ENCODE measurements at places on chromosomes 3 and 15. TPM values are rescaled to one million over a fixed set of nuclear protein-coding genes. Genes with fewer than 3 reads are reported as not detected.

Gene P2RY12
- not detected for total RNA-seq

Gene ADGRG7
- not detected for total RNA-seq

Gene ARHGEF26
- total RNA-seq: 5.5 TPM

Gene GOLGA8B
- 24.5 TPM for total RNA-seq

Gene CD96
- total RNA-seq: under 0.01 TPM
